ENCODE measurements at places on chromosomes 6 and 20. TPM values are rescaled to one million over a fixed set of nuclear protein-coding genes. Genes with fewer than 3 reads are reported as not detected.
A peak's percentile ranks its signal among the peaks of the same experiment; 100 is the strongest.

WTAP gene
- 64.2 TPM for total RNA-seq

DNA sequence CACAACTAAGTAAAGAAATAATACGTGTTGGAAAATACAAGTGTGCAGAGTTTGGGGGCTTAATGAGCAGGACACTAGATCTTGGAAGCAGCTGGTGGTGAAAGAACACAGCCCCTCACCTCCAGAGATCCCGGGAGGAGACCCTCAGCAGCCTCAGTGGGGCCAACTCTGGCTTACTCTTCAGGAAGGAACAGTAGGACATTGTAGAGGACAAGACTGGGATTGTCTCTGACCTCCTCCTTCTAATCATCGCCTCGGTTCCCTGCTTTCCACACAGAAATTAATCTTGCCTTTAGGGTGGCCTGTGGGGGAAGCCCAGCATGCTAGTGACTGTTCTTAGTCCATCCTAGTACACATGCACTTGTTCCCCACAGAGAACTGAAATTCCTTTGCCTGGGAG lies 130.7 kb downstream of the AKAP7 start:
- no peaks in the 10 kb centered on the region for H3K27me3 ChIP-seq
- DNase-seq = no peak
- H3K4me3 ChIP-seq = no peak overlapping the region
- no peaks in the 10 kb centered on the region for H3K4me1 ChIP-seq
- H3K36me3 ChIP-seq = no peaks in the 10 kb centered on the region
- no peak overlapping the region for H3K27ac ChIP-seq

GRCh38 chr6:34745277-34746103 lies 11.8 kb upstream of the SNRPC start:
- H3K27ac ChIP-seq = no peak overlapping the region
- no peaks in the 10 kb centered on the region for H3K36me3 ChIP-seq
- no peak for DNase-seq
- no peaks in the 10 kb centered on the region for H3K27me3 ChIP-seq
- no peak overlapping the region for H3K4me3 ChIP-seq

DNA sequence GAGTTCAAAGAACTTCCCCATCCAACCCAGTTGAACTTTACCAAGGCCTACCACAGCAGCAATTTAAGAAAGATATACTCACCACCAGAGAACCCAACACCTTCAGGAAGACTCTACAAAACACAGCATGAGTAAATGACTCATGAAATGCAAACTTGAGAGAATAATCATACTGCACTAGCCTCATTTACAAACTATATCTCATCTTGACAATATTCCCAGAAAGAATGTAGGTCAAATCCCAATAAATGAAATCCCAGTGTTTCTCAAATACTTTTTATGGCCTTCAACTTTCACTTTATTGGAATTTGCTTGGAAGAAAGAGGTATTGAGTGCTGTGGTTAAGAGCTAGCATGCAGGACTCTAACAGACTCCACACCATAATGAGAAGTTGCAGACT lies 60.0 kb downstream of the FYN start:
- no peak overlapping the region for H3K4me3 ChIP-seq
- no peaks in the 10 kb centered on the region for H3K27me3 ChIP-seq
- no peaks in the 10 kb centered on the region for H3K36me3 ChIP-seq
- DNase-seq = no peak
- H3K4me1 ChIP-seq = no peaks in the 10 kb centered on the region

DNA sequence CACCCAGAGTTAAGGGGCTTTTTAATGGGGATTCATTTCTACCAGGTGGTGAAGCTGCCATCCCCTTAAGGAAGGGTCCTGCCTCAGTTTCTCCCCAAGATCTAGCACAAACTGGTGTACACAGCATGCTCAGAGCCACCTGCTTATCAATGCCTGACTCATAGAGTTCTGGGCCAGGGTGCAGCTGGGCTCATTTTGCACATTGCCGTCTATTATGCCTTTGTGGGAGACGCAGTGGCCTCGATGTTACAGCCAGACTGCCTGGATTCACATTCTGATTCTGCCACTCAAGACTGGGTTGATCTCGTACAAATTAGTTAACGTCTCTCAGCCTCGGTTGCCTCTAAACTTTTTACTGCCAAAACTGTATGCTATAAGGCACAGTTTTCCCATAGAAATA lies 365.7 kb downstream of the ZFAND3 start:
- no peaks in the 10 kb centered on the region for H3K36me3 ChIP-seq
- no peak for DNase-seq
- H3K4me3 ChIP-seq = no peak overlapping the region
- H3K27me3 ChIP-seq = no peaks in the 10 kb centered on the region

DNA sequence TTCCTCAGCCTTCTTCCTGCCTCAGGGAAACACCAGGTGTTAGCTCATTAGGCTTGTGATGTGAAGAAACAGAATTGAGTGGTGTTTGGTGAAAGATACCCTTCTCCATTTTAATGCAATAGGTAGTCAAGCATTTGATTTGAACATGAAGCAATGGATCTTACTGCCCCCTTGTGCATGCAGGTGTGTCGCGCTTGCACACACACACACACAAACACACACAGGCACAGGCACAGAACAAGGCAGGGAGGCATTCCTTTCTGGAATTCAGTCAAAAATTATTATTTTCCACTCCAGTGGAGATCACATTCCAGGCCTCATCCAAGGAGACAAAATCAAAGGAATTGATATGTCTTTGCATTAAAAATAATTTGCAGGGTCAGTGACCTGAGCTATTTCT lies 667.0 kb upstream of the MARCKS start:
- H3K36me3 ChIP-seq = no peaks in the 10 kb centered on the region
- H3K4me1 ChIP-seq = no peaks in the 10 kb centered on the region
- peak; percentile 25 for DNase-seq
- H3K27ac ChIP-seq = no peak overlapping the region
- no peak overlapping the region for H3K4me3 ChIP-seq
- no peaks in the 10 kb centered on the region for H3K27me3 ChIP-seq

All from cardiac muscle cell (in vitro differentiated cells and primary cell).